Esophagus muscularis mucosa (tissue), 4 donors: ENCODE measurements at places on chromosomes 7 and 10. TPM values are rescaled to one million over a fixed set of nuclear protein-coding genes. Genes with fewer than 3 reads are reported as not detected.

ZNF503 gene
- 21.2 TPM for total RNA-seq

IKZF5 gene
- total RNA-seq, result 12.0 TPM

PLEKHS1 gene
- not detected for total RNA-seq

C7orf33 gene
- not detected for total RNA-seq

GRCh38 chr7:112056409-112056808 lies 149.8 kb downstream of the DOCK4 start:
- DNase-seq, result no peak
- no peak overlapping the region for H3K27ac ChIP-seq
- H3K36me3 ChIP-seq, result no peaks in the 10 kb centered on the region
- H3K4me1 ChIP-seq, result peaks cover 27% of the 10 kb centered on the region
- no peak overlapping the region for H3K4me3 ChIP-seq

GRCh38 chr10:6427357-6427959 lies 152.6 kb downstream of the PRKCQ start:
- H3K4me1 ChIP-seq, result no peaks in the 10 kb centered on the region
- H3K27me3 ChIP-seq, result no peaks in the 10 kb centered on the region
- DNase-seq, result no peak
- H3K4me3 ChIP-seq, result no peak overlapping the region

GRCh38 chr7:134660242-134660785 lies 13.7 kb downstream of the BPGM start:
- no peaks in the 10 kb centered on the region for H3K27me3 ChIP-seq
- DNase-seq, result no peak
- peaks cover 15% of the 10 kb centered on the region for H3K36me3 ChIP-seq
- H3K27ac ChIP-seq, result no peak overlapping the region
- no peaks in the 10 kb centered on the region for H3K4me1 ChIP-seq

DNA sequence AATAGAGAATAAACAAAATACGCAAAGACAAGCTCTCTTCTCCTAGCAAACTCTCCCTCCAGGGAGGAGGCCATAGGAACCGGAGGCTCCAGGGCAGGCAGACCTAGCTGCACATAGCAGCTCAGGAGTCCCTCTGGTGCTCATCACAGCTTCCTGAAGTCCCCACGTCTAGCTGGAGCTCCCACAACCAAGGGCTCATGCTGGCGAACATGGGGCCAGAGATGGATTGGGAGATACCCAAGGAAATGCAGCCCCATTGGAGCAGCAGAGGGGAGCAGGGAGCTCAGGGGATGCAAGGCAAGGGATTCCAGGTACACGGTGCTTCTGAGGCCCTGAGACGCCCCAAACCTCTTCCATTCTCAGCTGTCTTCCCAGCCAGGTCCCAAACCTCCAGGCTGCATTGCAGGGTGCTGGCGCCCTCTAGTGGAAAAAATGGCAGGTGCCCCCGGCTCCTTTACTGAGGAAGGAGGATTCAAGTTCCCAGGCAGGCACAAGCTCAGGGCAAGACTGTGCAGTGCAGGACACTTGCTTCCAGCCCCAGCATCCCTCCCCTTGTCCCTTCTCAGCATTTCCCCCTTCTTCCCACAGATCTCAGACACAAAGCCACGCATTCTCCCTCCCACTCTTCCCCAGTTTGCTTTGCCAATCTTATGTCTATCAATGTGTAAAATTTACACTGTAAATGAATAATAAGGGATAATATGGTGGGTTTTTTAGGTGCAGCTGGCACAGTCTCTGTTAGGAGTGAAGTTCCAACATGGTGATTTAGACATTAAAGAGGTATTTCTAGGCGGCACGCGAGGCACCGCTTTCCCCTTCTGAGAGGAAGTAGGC lies 46.2 kb downstream of the GPAM start:
- H3K27me3 ChIP-seq, result no peaks in the 10 kb centered on the region
- no peak overlapping the region for H3K27ac ChIP-seq
- DNase-seq, result no peak
- no peaks in the 10 kb centered on the region for H3K4me1 ChIP-seq
- H3K4me3 ChIP-seq, result no peak overlapping the region

- no peak overlapping the region for H3K27ac ChIP-seq
- H3K4me3 ChIP-seq, result no peak overlapping the region
- no peaks in the 10 kb centered on the region for H3K27me3 ChIP-seq
- no peaks in the 10 kb centered on the region for H3K36me3 ChIP-seq
Measured at GRCh38 chr7:26278770-26279169, 12.9 kb upstream of the SNX10 start.

- H3K4me1 ChIP-seq, result no peaks in the 10 kb centered on the region
- no peaks in the 10 kb centered on the region for H3K36me3 ChIP-seq
- no peak overlapping the region for H3K4me3 ChIP-seq
- H3K27me3 ChIP-seq, result no peaks in the 10 kb centered on the region
Measured at GRCh38 chr7:95316588-95316987, 7.7 kb downstream of the PON1 start.

- H3K36me3 ChIP-seq, result no peaks in the 10 kb centered on the region
- peak; percentile 75 for DNase-seq
- peaks cover 25% of the 10 kb centered on the region for H3K27me3 ChIP-seq
Measured at GRCh38 chr10:2874963-2875362, 192.4 kb upstream of the PFKP start.

DNA sequence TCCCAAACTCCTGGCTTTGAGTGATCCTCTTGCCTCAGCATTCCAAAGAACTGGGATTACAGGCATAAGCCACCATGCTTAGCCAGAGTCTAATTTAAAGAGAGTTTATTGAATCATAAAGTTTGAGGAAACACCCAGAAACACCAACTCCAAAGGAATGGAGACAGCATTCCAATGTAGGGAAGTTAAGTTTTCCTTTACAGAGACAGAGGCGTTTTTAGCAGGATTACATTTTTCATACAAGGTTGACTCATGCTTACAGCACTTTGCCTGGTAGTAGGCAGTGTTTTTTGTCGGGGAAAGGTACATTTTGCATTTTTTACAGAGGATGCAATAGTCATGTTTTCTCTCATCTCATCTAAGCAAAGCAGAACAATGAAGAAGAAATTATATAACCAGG lies 18.9 kb upstream of the OPN4 start:
- no peak overlapping the region for H3K4me3 ChIP-seq
- H3K27ac ChIP-seq, result no peak overlapping the region

GRCh38 chr7:132783824-132784223 lies 207.6 kb upstream of the PLXNA4 start:
- DNase-seq, result no peak
- H3K27me3 ChIP-seq, result no peaks in the 10 kb centered on the region
- no peaks in the 10 kb centered on the region for H3K4me1 ChIP-seq

DNA sequence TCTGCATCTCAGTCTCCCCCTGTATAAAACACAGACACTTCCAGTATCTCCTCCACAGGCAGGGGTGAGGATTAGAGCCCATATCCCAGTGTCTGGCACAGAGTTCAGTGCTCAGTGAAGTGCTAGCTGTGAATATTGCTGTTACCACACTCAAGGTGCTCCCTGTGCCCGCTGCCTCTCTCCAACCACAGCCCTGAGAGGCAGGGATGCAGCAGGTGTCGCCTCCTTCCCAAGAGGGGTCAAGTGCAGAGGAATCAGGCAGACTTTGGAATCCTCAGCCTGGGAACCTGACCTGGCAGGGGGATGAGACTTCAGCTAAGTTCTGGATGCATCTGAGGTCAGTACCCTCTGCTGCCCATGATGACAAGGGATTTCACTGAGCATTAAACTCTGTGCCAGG lies 163.1 kb downstream of the GFRA1 start:
- DNase-seq, result no peak
- H3K27ac ChIP-seq, result no peak overlapping the region
- H3K27me3 ChIP-seq, result no peaks in the 10 kb centered on the region
- H3K4me1 ChIP-seq, result no peaks in the 10 kb centered on the region
- no peak overlapping the region for H3K4me3 ChIP-seq

DNA sequence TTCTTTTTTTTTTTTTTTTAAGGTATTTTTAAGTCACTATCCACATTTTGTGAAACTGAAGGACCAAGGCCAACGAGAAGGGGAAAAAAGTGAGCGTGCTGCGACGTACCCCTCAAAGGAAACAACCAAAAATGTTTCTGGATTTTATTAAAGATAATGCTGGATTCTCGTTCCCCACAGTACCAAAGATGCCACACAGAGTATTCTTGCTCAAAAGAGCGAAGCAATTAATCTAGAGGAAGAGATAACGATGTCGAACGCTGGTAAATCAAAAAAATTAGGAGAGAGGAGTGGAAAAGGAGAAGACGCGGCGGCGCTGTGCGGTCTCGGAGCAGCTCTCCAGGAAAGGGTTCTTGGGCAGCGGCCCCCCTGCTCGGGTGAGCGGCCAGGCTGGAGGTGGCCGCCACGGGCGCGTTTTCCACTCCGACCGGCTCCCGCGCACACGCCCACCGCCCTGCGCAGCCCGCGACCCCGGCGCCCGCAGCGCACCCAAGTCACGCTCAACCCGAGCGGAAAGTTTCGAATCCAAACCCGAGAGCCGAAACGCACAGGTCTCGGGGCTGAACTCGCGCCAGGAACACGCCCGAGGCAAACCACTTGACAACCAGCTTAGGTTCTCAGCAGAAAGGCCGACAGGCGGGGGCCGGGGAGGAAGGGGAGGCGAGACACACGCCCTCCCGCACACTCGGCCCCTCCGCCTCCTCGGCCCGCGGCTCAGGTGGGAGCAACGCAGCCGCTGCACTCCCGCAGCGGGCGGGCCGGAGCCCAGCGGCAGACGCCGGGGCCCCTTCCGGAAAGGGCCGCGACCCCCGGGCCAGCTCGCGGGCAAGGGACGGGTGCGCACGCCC lies 989 bp downstream of the SRPK2 start:
- H3K36me3 ChIP-seq, result no peaks in the 10 kb centered on the region
- no peaks in the 10 kb centered on the region for H3K27me3 ChIP-seq
- DNase-seq, result peak; percentile 92
- H3K27ac ChIP-seq, result peak overlapping the region; percentile 83
